ENCODE measurements at places on chromosomes 1 and 21.

DNA sequence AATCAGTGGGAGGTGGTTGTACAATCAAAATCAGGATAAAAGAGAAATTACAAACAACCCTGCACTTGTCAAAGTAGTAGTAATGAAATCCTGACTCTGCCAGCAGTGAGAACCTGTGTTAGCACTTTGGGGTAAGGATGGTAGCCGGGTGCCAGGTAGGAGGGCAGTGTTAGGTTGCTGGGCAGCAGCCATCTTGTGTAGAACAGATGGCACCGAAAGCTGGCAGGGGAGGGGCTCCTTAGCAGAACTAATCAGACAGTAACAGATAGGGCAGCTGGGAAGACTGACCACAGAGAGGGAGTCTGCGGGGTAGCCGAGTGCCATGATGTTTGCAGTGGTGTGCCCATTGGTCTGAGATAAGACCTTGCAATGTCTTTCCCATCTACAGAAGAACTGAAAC lies 137.3 kb downstream of the SDCCAG8 start:
- no peak for DNase-seq

- peak; percentile 10 for DNase-seq
Measured at GRCh38 chr1:57163325-57163724, 197.5 kb upstream of the C8B start.

DNA sequence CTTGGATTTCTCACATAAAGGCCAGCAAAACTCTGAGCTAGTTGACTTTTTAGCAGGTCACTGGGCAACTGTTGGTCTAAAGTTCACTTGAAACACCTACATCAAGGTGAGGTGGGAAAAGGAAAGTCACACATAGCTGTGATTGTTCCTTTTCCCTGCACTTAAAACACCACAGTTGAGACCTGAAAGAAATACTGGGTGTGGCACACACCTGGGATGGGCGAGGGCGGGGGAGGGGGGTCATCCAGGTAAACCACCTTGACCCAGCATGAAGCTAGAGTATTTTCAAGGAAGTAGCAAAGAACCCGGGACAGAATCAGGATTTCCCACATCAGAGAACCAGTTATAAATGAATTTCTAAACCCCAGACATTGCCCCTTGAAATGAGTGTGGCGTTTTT lies 26.4 kb downstream of the ZNF697 start:
- DNase-seq, result no peak

- DNase-seq, result no peak
Measured at GRCh38 chr1:30311749-30312148, 411.6 kb downstream of the MATN1 start.

DNA sequence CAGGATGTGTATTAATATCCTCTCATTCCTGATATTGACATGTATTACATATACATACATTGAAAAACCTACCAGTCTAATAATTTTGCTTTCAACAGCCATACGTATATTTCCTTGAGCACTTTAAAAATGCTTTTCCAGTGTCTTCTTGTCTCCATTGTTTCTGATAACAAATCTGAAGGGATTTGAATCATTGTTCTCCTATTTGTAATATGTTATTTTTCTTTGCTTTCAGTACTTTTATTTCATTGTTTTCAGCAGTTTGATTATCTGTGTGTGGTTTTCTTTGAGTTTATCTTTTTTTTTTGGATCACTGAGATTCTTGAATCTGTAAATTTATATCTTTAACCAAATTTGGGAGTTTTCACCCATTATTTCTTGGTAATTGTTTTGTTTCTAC lies 65.3 kb downstream of the RABGAP1L start:
- DNase-seq, result no peak

GRCh38 chr1:153774780-153775457 lies at the start of gene SLC27A3:
Gene SLC27A3 (plus strand): TSS chr1:153775407. CDS start chr1:153775498, 91 bp downstream.
- peak; percentile 44 for DNase-seq

DNA sequence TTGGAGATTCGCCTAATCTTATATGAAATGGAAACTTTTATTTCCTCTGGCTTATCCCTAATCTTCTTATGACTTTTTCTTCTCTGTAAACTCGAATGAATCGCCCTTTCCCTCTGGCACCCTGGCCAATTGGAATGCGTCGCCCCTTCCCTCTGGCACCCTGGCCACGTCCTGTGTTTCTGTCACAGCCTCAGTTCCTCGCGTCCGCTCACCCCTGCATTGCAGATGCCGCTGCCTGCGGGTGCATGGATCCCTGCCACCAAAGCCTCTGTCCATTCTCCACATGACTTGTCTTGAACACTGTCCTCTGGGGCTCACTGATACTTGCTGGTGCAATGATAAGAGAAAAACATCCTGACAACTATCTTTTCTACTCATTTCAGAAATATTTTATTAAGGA lies 104.6 kb downstream of the ADARB1 start:
- DNase-seq, result no peak

DNA sequence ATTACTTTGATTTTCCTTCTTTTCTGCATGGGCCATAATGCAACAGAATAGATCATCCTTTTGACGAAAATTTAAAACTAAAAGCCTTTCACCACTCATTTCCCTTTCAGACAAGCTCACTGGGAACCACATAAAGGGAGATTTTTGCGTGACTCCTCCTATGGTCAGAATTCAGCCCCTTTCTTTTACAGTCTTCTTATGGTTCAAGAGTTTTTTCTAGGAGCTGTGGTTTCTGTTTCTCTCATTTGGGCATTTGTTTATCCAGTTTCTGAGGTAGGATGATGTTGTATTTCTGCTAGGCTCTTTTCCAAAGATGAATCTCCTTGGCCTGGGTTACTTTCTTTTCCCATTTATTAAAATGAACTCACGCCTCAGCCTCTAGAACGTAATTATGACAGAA lies 16.9 kb downstream of the RGS1 start:
- no peak for DNase-seq

GRCh38 chr1:61287734-61288133 lies 205.4 kb downstream of the NFIA start:
- no peak for DNase-seq

DNA sequence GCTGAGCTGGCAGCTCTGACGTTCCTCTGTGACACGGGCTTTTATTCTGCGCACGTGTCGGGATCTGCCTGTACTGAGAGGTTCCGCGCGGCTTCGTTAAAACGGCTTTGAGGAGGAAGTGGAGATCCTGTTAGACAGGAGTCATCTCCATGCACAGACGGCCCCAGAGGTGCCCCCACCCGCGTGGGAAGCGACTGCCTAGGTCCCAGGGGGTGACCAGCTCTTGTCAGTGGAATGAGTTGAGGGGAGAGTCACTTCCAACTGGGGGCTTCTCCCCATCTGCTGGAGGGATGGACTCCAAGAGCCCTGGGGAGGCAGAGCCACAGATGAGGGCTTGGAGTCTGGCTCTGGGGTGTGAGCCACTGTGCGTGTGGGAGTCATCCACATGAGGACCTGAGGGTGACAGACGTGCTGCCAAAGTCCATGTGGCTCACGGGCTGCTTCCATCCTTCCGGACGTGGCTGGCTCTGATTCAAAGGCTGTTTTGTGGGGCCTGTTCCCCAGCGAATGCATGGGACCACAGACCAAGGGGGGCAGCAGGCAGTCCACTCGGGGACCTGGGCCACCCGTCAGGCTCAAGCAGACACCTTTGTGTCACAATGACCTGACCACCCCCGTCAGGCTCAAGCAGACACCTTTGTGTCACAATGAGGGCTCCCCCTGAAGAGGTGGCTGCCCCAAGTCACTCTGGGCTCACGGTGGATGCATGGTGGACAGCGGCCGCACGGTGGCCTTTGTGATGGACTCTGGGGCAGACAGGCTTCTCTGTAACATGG lies 26.8 kb downstream of the PTTG1IP start:
- peak; percentile 47 for DNase-seq

DNA sequence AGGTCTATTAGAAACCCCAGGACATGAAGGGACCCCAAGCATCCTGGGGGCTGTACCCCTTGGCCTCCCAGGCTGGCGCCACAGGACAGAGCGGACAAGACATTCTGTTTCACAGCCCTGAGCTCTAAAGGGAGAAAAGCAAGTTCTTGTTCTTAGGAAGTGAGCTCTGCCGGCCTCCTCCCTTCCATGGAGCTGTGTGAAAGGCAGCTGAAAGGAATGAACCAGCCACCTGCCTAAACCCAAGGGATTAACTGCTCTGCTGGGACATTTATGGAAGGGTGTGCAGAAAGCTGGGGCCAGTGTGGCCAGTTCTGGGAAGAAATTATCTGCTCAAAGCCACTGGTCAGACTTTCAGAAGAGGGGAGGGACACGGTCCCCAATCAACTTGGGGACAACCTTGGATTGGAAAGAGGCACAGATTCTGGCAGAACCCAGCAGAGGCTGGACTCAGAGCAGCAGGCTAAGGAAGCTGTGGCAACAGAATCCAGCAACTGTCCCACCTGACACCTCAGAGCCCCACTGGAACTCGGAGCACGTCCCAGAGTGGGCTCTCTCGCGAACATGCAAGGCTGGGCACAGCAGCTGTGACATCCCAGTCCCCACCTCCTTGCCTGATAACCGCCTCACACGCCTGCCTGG lies 2.1 kb downstream of the KLHL21 start:
- no peak for DNase-seq

- DNase-seq, result no peak
Measured at GRCh38 chr1:7410156-7410555, 360.9 kb upstream of the VAMP3 start.

DNA sequence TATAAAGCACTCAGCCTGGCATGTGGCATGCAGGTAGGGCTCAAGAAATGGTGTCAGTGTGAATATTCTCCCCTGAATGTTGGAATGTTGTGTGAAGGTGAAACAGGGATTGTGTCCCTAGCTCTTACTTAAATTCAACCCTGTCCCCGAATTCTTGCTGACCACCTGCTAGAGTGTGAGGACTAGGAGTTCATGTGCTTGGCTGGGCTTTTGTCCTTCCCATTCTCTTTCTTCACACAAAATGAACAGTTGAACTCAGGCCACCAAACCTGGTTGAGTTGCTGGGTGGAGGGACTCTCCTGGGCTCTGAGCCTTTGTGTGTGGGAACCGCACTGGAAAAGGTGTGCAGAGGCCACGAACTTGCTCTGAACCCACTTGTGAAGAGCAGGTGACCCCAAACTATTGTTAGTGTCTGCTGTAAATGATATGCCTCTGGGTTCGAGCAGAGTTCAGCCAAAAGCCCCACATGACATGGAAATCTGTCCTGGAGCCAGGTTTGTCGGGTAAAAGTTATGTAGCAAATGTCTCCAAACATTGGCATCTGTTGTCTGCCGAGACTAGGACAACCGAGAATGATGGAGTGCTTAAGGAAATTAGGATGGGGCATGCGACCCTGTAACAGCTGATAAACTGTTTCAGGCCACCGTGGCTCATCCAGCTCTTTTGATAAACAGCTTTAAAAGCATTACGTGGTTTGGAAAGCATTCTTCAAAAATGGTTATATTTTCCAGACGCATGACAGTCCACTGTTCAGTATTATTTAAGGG lies 144.2 kb downstream of the DHRS3 start:
- DNase-seq, result no peak

- no peak for DNase-seq
Measured at GRCh38 chr1:75970631-75971030, 38.4 kb upstream of the ASB17 start.
